ENCODE measurements at places on chromosomes 6 and 20.

- no peak for DNase-seq
- peaks cover 33% of the 10 kb centered on the region for H3K27me3 ChIP-seq
- peaks cover 17% of the 10 kb centered on the region for H3K4me1 ChIP-seq
- H3K4me3 ChIP-seq = no peak overlapping the region
- H3K36me3 ChIP-seq = peaks cover 5% of the 10 kb centered on the region
- H3K27ac ChIP-seq = no peak overlapping the region
Measured at GRCh38 chr6:125752773-125753172, 3.3 kb downstream of the HEY2 start.

DNA sequence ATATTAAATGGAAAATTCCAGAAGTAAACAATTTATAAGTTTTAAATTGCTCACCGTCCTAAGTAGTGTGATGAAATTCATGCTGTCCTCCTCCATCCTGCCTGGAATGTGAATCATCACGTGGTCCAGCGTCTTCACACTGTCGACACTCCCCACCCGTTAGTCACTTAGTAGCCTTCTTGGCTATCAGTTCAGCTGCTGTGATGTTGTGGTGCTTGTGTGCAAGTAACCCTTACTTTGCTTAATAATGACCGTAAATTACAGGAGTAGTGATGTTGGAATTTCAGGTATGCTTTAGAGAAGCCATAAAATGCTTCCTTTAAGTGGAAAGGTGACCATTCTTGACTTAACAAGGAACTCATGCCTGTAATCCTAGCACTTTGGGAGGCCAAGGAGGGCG is 25.2 kb downstream of the RIOK1 start:
- H3K27me3 ChIP-seq = no peaks in the 10 kb centered on the region
- H3K27ac ChIP-seq = no peak overlapping the region
- no peak for DNase-seq
- H3K4me3 ChIP-seq = no peak overlapping the region
- no peaks in the 10 kb centered on the region for H3K4me1 ChIP-seq

GRCh38 chr20:3430376-3431069 is 23.1 kb upstream of the DNAAF9 start:
- H3K27me3 ChIP-seq = no peaks in the 10 kb centered on the region
- no peaks in the 10 kb centered on the region for H3K36me3 ChIP-seq
- H3K4me3 ChIP-seq = no peak overlapping the region
- DNase-seq = no peak

- no peak overlapping the region for H3K27ac ChIP-seq
- peaks cover 15% of the 10 kb centered on the region for H3K27me3 ChIP-seq
- H3K36me3 ChIP-seq = peaks cover 1% of the 10 kb centered on the region
- no peak for DNase-seq
- H3K4me1 ChIP-seq = peaks cover 6% of the 10 kb centered on the region
Measured at GRCh38 chr6:161626132-161626676, 352.3 kb upstream of the AGPAT4 start.

- H3K4me3 ChIP-seq = no peak overlapping the region
- H3K27ac ChIP-seq = peak overlapping the region; percentile 65
- H3K4me1 ChIP-seq = peaks cover 22% of the 10 kb centered on the region
- peaks cover 15% of the 10 kb centered on the region for H3K36me3 ChIP-seq
- DNase-seq = no peak
Measured at GRCh38 chr6:20584100-20584731, 50.0 kb downstream of the CDKAL1 start.

- DNase-seq = no peak
- H3K27me3 ChIP-seq = peaks cover 15% of the 10 kb centered on the region
- H3K4me3 ChIP-seq = no peak overlapping the region
- peaks cover 17% of the 10 kb centered on the region for H3K4me1 ChIP-seq
Measured at GRCh38 chr6:43814865-43815264, 44.9 kb downstream of the VEGFA start.

DNA sequence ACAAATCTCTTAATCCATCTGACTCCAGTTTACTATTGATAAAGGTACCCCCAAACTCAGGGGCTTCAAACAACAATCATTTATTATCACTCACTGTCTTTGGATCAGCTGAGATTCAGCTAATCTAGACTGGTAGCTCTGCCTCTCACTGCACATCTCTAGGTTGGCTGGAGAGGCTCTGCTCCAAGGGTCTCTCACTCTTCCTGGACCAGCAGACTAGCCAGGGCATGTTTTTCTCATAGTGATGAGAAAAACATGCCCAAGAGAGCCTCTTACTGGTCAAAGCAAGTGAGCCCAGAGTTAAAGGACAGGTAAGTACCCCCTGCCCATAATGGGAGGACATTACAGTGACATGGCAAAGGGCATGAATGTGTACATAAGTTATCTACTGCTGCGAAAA is 115.1 kb upstream of the BEND3 start:
- no peak for DNase-seq
- no peak overlapping the region for H3K4me3 ChIP-seq
- no peaks in the 10 kb centered on the region for H3K27me3 ChIP-seq
- peaks cover 2% of the 10 kb centered on the region for H3K36me3 ChIP-seq
- no peak overlapping the region for H3K27ac ChIP-seq

DNA sequence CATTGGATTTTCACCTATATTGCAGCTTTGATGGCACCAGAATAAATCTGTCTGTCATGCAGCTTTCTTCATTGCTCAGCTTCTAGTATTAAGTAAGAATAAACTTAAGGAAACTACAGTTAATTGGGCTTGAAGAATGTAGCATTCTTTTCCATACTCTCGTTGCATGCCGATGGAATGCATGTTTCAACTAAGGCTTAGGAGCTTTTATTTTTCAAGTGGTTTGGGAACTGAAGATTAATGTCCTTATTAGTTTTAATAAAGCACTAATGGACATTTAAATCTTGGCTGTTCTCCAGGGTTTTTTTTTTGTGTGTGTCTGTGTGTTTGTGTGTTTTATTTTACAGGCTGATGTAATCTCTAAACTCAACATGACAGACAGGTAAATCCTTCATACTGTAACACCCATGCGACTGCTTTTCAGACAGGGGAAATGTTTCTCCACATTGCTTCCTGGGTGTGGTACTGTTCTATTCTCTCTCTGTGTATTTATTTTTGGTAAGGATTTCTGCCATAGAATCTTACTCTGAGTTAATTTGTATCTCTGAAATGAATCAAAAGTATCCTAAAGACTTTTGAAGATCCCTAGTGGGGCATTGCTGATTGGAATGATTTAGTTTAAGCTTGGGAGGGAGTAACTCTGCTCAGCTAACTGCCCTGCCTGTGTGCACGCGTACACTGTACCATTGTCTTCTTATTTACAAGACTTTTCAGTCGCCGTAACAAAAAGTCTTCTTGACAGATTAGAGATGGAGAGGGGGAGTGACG is 38.0 kb downstream of the SLC9A8 start:
- H3K27ac ChIP-seq = no peak overlapping the region
- H3K4me3 ChIP-seq = no peak overlapping the region
- H3K36me3 ChIP-seq = peaks cover 45% of the 10 kb centered on the region
- DNase-seq = no peak

- H3K27ac ChIP-seq = no peak overlapping the region
- H3K27me3 ChIP-seq = no peaks in the 10 kb centered on the region
- peaks cover 15% of the 10 kb centered on the region for H3K4me1 ChIP-seq
- DNase-seq = no peak
- peaks cover under 1% of the 10 kb centered on the region for H3K36me3 ChIP-seq
- no peak overlapping the region for H3K4me3 ChIP-seq
Measured at GRCh38 chr6:112038268-112038667, 15.6 kb upstream of the CCN6 start.
